Retinal pigment epithelial cell (primary cell): ENCODE measurements at places on chromosomes 5 and 9.

DNA sequence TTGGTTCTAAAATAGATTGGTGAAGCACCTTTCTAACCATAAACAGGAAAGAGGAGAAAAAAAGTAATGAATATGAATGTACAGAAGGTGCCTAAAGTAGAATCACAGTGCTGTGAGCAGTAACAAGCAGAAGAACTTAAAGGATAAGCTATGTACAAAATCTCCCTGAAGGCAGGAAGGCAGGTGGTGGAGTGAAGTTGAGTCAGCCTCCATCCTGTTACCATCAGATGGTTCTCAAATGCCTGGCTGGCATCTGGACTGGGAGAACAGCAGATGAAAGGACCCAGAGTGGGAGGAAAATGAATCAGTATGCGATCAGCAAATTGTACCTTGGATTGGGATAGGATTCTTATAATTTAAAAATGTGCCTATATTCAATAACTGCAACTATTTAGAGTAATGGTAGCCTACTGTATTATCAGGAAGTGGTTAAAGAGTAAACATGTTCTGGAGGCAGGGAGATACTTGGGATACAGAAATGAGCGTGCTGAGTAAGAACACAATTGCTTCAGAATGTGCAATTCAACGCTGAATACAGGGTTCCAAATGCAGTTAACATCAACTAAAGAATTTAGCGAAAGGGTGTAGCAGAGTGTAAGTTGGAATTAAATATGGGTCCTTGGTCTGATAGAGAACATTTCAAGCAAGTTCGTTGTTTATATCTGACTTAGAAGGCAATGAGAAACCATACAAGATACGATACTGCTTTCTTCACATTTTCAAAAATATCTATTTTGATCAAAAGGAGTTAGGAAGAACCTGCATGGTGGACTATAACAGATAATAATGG is 21.1 kb upstream of the FER start:
- no peak for DNase-seq

DNA sequence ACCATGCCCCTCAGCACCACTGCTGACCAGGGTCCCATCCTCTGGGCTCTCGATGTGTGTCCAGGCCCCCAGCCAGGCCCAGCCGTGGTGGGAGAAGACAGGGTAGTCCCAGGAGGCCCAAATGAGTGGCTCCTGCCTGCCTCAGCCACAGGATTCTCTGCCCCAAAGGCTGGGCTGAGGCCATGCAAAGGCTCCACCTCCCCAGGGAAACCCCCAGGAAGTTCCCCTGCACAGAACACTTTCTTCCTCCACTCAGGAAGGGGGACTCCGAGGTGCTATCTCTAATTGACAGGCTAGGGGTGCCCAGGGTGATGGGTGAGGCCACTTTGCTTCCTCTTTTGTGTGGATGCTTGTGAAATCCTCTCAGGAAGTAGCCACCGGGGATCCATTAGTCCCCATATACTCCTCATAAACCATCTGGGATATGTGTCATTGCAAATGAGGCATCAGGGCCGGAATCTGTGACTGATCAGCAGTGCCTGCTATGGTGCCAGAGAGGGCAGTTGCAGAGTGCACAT is 23.1 kb upstream of the TDRD7 start:
- no peak for DNase-seq

- peak; percentile 76 for DNase-seq
These were observed 63.7 kb upstream of the CCDC112 start for GRCh38 chr5:115360046-115360685.

- DNase-seq = no peak
These were observed 8.5 kb upstream of the ZFP62 start for GRCh38 chr5:180869587-180869986.

- no peak for DNase-seq
These were observed 2.9 kb upstream of the FOXD1 start for GRCh38 chr5:73451224-73452130.

DNA sequence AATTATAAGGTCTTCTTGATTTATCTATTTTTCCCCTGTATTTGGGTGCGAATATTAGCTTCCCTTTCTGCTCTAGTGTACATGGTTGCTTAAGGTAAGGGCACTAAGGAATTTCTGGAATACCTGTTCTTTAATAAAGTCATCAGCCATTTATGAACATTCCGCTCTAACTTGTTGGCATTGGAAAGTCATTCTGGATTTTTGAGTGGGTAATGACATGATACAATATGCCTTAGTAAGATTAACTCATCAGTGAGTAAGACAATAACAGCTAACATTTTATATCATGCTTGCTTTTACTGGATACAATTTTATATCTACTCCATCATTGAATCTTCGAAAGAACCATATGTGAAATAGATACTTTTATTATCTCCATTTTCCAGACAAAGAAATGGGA is 196.1 kb downstream of the ARRDC3 start:
- no peak for DNase-seq

DNA sequence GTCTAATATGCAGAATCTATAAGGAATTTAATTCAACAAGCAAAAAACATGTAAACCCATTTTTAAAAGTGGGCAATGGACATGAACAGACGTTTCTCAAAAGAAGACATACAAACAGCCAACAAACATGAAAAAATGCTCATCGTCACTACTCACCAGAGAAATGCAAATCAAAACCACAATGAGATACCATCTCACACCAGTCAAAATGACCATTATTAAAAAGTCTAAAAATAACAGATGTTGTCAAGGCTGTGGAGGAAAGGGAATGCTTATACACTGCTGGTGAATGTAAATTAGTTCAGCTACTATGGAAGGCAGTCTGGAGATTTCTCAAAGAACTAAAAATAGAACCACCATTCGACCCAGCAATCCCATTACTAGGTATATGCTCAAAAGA is 3.1 kb upstream of the KLHL3 start:
- no peak for DNase-seq

DNA sequence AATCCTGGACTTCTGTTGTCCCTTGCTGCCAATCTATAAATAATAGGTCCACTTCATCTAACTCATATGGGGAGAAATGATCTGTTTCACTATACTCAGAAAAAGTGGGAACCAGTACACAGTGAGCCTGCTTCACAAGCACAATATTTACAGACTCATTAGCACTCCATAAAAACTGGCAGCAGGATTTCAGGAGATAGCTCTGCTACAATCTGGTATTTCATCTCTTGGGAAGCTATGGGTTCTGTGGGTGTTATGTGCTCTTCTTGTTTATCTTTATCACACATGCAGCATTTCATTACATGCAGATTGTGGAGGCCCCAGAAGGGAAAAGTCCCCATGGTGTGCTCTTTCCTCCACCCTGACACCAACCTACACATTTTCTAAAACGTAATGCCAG is 33.2 kb downstream of the UGT3A2 start:
- no peak for DNase-seq

- no peak for DNase-seq
These were observed 1.6 kb downstream of the FIBCD1 start for GRCh38 chr9:130937146-130938076.

DNA sequence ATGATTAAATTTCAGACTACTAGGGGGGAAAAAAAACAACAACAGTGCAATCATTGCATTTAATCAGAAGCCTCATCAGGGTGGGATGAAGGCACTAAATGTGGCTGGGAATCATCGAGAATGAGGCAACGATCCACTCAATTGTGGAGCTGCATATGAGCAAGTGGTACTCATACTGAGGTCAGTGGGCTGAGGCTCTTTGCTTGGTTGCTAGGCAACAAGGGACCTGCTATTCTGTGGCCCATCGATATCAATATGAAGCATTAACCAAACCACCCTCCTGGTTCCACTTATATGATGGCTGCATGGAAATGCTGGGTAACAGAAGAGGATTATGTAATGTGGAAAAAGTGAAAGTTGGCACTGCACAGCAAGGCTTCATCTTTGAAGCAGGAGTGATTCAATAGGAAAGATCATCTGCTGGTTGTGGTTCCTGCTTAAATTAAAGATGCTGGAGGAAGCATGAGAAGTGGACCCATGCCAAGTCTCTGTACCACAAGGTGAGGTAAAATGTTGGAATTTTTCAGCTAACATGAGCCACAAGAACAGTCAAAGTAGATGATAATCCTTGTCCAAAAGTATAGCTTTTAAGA is 159.8 kb upstream of the HMHB1 start:
- no peak for DNase-seq

GRCh38 chr5:156641686-156642085 is 208.4 kb upstream of the PPP1R2B start:
- DNase-seq = no peak

DNA sequence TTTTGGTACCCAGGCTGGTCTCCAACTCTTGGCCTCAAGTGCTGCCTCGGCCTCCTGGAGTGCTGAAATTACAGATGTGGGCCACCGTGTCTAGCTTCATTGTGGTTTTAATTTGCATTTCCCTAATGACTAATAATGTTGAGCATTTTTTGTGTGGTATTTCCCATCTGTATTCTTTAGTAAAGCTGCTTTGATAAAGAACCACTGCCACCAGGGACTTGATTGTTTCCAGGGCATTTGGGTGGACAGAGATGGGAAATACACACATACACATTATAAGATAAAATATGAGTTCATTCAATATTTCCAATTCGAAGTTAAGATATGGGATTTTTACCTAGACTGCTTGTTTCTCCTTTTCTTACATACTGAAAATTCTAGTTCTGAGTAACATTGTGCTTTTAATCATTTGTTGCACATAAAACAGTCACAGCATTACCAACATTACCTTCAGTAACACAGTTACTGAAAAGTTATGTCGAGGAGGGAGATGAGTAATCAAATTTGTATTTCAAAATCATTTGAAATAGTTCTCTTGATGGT is 28.9 kb downstream of the HABP4 start:
- no peak for DNase-seq

GRCh38 chr5:8034852-8035251 is 165.9 kb downstream of the MTRR start:
- no peak for DNase-seq

DNA sequence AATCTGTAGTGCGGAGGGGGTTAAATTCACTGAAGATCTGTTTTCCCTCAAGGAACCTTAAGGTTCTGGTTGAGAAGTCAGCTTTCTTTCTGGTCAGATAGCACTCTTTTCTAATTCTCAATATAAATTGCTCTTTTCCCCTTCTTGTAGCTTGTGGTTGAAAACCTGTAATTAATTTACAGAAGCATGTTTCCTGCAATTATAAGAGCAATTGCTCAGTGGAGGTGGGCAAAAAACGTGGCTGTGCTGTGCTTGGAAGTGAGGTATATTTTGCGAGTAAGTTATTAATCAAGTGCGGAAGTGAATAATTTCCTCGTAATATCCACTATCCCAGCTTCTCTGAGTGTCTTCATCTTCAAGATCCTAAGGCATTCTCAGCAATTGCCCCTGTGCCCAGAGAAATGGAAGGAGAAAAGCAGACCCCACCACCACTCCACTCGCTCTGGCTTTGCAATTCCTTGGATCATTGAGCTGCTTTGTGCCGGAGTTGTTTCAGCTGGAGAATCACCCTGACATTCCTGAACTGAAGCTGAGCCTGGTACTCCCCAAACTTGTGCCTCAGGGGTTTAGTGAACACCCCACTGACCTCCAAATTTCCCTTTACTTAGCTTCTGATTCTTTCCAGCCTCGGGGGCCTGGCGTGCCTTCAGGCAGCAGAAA is 140.6 kb downstream of the LRRC70 start:
- no peak for DNase-seq

DNA sequence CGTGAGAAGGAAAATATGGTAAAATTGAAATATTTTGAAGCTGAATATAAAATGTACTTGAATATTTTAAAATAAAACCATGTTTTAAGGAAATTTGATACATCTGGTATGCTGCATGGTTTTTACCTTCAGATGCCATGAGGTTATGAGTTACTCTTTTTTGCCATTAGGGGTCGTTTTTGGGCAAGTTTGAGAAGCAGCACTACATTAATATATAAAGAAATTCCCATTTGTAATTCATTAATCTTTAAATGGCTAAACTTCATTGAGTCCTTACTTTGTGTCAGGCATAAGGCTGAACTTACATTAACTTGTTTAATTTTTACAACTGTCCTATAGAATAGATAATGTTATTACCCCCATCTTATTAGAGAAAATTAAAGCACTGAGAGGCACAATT is 152.3 kb downstream of the KDM4C start:
- no peak for DNase-seq

GRCh38 chr5:93654676-93655075 is 71.7 kb downstream of the NR2F1 start:
- DNase-seq = no peak

- no peak for DNase-seq
These were observed 202.3 kb upstream of the OR13F1 start for GRCh38 chr9:104301755-104302154.

DNA sequence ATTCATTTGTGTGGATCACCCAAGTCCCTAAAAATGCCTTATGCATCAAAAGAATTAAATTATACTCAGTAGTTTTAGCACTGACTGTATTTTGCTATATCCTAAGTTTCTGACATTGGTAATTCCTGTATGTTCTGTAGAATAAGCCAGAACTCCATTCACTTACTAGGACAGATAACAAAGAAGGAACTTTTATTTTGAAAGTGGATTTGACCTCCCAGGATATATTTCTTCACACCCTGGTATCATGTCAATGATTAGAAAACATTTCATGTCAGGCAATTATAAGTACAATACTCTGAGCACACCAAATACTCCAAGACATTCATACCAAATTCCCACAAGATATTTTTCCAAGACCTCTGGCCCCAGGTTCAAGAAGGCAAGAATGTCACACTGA is 28.7 kb upstream of the MYOT start:
- no peak for DNase-seq

DNA sequence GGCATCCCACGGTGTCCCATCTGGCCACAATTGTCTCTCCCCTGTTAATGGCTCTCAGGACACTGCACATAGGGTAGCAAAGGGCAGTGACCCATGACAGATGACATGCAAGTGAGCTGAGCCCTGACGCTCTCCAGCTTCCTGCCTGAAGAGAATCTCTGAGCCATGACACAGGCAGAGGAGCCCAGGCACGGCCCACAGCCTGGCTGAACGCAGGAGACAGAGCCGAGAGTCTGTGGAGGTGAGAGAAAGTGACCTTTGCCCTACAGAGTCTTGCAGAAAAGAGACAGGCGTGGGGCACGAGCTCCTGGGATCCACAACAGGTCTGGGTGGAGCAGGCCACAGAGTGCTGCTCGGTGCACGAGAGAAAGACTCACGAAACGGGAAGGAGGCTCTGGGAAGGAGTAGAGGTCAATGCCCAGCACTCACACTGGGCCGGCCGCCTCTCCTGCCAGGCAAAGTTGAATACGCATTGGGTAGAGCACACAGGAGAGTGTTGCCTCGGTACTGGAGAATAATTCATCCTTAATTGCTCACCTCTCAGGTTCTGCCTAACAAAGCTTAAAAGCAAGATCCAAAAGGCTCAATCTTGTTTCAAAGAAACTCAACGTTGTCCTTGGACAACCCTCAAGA is 90.3 kb downstream of the MRPL36 start:
- no peak for DNase-seq

DNA sequence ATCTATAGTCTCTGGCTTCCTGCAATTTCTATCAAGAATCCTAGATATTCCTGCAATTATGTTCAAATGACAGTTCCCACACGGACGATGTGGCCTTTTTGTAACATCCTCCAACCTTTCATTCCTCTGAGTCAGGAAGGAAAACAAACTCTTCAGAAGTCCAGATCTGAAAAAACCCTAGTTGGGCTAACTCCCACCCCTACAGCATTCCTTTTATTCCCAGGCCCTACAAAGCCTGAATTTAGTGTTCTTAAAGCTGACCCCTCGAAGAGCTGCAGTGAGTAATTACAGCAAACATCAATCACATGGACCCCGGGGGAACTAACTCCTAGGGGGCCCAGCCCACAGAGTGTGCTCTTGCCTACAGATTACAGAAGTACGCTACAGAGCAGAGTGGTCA is 99.7 kb downstream of the SERINC5 start:
- DNase-seq = no peak

GRCh38 chr9:109269839-109270238 is 51.0 kb downstream of the EPB41L4B start:
- no peak for DNase-seq

GRCh38 chr5:160772854-160773253 is 79.2 kb downstream of the ATP10B start:
- DNase-seq = no peak
